ENCODE measurements at places on chromosomes 1 and 21. TPM values are rescaled to one million over a fixed set of nuclear protein-coding genes. Genes with fewer than 3 reads are reported as not detected.

Gene PRKCZ
- 1.6 TPM for total RNA-seq

Gene COL24A1
- total RNA-seq: 0.27 TPM

Gene CD52
- not detected for total RNA-seq

Gene MYOC
- total RNA-seq: 0.36 TPM

Gene RGS7
- total RNA-seq: 0.63 TPM

Gene B3GALT5
- total RNA-seq: not detected

Gene VHLL
- total RNA-seq: not detected

Gene RYR2
- total RNA-seq: 0.25 TPM

Gene DYNLT5
- total RNA-seq: 1.4 TPM

Gene NUCKS1
- total RNA-seq: 253 TPM

Gene GBP5
- not detected for total RNA-seq

Gene SLC44A3
- total RNA-seq: 1.6 TPM

Gene DPYD
- 183 TPM for total RNA-seq

Gene BSDC1
- total RNA-seq: 52.3 TPM

Gene IL20
- total RNA-seq: not detected

Gene PODN
- total RNA-seq: 47.5 TPM

Gene GREM2
- total RNA-seq: 2.0 TPM

Gene KLHL17
- 5.0 TPM for total RNA-seq

Gene TMEM52
- not detected for total RNA-seq

Gene ECM1
- total RNA-seq: 8.0 TPM

Gene SPATA1
- 0.41 TPM for total RNA-seq

Gene RXFP4
- total RNA-seq: not detected

Gene CDK18
- 0.27 TPM for total RNA-seq

Gene FCMR
- not detected for total RNA-seq

Gene TNFSF18
- 0.09 TPM for total RNA-seq

Gene TPTE
- total RNA-seq: not detected

Gene CLCNKB
- total RNA-seq: not detected

Gene SLC44A5
- total RNA-seq: not detected

Gene HSPB7
- 8.9 TPM for total RNA-seq

Gene ENO1
- total RNA-seq: 1,443 TPM

Gene PSMD4
- total RNA-seq: 139 TPM

Gene DNALI1
- total RNA-seq: 13.7 TPM

Gene BPNT1
- total RNA-seq: 6.8 TPM

Gene NR1I3
- total RNA-seq: not detected

Gene IQCC
- total RNA-seq: 0.41 TPM

Gene LAMB3
- 5.9 TPM for total RNA-seq

Gene CLDN19
- total RNA-seq: not detected

Gene LCE1C
- total RNA-seq: not detected

Gene HTR6
- total RNA-seq: 0.09 TPM

Gene CRYAA
- total RNA-seq: not detected

Gene TFF2
- total RNA-seq: not detected

Gene TMCO2
- total RNA-seq: not detected

Gene CTH
- 7.6 TPM for total RNA-seq

Gene RNF223
- total RNA-seq: not detected

Gene ZBTB8B
- total RNA-seq: not detected

Gene ANGPTL1
- 6.6 TPM for total RNA-seq

Gene UBE2U
- not detected for total RNA-seq

Gene OR2T3
- not detected for total RNA-seq

Gene SPATA45
- not detected for total RNA-seq

Gene YBX1
- 449 TPM for total RNA-seq

Gene MX2
- total RNA-seq: 4.2 TPM
